ENCODE measurements at places on chromosomes 16 and 17.

- no peak for DNase-seq
Measured at GRCh38 chr17:80762076-80762475, 217.4 kb downstream of the RPTOR start.

- DNase-seq: no peak
Measured at GRCh38 chr17:4843321-4844000, 10.3 kb downstream of the MINK1 start.

DNA sequence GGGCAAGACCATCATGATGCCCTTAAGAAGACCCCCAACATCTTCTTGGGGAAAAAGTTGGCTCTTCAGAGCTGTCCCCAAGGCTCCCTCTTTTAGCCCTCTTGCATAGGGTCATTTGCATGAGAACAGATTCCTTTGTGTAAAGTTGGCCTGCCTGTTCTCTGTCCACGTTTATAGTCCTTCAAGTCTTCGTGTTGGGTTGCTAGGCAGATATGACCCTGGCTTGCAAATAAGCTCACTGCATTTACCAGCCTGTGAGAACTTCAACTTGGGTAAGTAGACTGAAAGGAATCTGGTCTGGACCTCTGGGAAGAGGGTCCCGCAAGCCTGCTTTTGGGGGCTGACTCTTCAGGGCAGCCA, 2.9 kb downstream of the ARSG start:
- DNase-seq: no peak

DNA sequence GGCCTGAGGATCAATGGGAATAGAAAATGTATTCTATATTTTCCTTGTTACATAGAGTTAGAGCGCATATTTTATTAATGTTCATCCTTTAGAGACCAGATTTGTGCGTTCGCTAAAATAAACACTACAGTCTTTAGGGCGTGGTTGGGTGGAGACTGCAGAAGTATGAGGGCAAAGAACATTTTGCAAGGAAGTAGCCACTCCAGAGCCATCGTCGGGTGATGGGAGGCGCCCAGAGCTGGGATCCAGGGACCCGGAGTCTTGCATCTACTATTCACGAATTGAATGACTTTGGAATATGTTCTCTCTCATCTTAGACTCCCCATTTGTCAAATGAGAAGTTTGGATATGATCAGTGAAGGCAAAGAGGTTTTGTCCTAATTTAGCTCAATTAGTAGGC, 154.2 kb upstream of the IRX6 start:
- DNase-seq: no peak

- DNase-seq: no peak
Measured at GRCh38 chr17:74645010-74645409, 21.5 kb upstream of the CD300E start.

DNA sequence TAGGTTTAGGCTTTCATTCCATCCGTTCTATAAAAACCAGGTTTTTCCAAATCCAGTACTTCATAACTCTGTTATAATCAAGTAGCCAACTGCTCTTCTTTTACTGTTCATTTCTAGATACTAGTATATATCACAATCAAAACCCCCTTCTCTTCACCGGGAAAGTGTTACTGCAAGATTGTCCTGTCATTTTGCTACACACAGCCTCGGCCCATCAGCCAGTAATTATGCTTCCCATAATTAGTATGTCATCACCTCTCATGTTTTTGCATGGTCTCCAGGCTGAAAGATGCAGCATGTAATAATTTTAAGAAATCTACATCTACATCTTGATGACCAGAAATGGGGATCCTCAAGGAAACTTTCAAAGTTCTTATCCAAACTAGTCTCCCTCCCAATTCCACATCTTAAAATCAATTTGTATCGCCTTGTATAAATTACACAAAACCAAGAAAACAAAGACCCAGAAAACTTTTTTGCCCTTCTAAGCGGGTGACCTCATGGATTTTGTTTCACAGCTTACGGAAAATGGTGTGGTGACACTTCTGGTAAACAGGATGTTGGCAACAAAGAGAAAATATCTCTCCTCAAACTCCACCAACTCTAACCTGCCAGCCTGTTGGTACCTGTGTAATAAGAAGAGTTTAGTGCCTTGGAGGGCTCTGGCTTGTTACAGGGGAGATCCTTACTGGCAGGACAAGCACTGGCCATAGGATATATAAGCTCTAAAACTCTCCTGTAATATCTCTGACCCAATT, 9.3 kb downstream of the TACO1 start:
- no peak for DNase-seq

DNA sequence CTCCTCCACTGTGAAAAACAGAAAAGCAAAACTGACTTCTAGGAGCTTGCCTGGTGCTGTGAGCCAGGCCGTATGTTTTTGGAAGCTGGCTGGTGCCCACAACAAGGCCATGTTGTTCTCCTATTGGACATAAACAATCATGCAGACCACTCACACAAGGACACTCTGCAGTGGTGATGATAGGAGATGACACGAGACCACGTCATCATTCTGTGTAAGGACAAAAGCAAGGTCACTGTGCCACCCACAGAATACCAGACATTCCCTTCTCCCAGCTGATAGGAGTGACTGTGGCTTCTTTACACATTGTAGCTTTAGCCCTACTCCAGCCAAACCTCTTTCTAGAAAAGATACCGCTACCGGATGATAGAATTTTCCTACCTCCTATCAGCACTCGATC, 47.7 kb upstream of the LCMT1 start:
- DNase-seq: no peak
